ENCODE measurements at places on chromosomes 6 and 20.

- DNase-seq = no peak
These were observed 51.3 kb downstream of the RNASET2 start for GRCh38 chr6:166905013-166905412.

GRCh38 chr6:149701714-149702113 is 16.2 kb downstream of the LATS1 start:
- DNase-seq = no peak

DNA sequence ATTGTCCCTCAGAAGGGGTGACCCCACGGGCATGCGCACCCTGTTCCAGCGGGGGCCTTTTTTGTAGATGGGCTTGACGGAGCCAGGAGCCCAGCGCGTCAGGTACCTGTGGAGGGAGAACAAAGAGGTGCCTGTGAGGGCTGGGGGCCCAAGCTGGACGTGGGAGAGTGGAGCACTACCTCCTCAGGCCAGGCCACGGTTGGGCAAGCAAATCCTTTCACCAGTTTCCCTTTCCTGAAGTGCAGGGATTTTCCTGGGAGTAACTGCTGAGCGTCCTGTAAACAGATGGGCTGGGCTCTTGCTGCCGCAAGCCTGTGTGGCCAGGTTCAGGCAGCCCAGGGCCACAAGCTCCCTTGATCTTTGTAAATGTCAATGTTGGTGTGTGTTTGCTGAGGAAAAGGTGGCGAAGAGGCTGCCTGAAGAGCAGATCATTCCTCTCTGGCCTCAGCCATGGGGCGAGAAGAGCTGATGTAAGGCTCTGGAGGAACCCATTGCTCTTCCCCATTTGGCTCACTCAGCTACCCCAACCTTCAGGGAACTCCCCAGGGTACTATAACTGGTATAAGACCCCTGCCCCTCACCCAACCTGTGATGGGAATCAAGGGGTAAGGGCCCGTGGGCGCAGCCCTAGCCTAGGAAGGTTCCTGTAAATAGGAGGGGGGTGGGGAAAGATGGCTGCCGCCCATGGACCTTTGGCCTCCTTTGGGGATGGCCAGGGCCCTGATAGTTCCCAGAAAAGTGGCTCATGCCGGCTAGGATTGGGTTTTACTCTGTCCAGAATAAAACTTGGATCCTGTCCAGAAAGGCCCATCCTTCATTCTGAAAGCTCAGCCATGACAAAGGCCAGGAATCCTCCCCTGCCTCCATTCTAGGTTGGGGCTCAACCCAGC is 15.5 kb downstream of the MRPS18A start:
- no peak for DNase-seq

DNA sequence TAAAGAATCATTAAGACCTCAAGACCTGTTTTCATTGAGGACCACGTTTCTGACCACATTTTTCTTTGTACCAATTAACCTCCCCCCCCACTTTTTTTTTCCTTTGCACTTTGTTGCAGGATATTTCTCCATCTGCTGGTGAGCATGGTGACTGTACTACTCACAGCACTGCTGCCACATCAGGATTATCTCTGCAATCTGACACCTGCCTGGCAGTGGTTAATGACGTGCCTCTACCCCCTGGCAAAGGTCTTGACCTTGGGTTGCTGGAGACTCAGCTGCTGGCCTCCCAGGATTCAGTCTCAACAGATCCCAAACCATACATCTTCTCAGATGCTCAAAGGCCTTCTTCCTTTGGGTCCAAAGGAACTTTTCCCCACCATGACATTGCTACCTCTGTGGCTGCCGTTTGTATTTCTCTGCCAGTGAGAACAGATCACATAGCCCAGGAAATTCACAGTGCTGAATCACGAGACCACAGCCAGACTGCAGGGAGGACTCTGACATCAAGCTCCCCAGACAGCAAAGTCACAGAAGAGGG is 46.6 kb upstream of the EDN3 start:
- DNase-seq = no peak

GRCh38 chr6:44122801-44123200 is 4.5 kb downstream of the MRPL14 start:
- DNase-seq = no peak

DNA sequence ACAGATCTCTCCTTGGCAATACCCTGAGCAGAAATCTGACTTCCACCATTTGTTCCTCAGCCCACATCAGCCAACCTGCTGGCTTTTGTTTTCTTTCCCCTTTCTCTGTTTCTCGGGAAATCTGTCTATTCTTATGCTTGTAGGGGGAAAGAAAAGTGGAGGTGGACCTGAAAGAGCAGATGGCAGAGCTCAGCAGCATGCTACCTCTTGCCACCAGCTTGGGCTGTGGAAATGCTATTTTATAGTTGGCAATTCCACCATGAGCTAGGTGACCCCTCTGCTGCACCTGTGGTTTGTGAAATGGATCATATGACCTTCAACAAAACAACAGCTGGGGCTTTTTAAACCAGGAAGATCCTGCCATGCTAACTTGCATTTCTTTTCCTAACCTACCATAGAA is 6.8 kb upstream of the SPATS1 start:
- no peak for DNase-seq

All from effector CD8-positive, alpha-beta T cell (primary cell).